Activated CD4-positive, alpha-beta T cell treated with anti-CD3 and anti-CD28 coated beads, Interleukin-2, amount 50 U/mL, for 24 hours (primary cell): ENCODE measurements at places on chromosomes 5 and 9.

DNA sequence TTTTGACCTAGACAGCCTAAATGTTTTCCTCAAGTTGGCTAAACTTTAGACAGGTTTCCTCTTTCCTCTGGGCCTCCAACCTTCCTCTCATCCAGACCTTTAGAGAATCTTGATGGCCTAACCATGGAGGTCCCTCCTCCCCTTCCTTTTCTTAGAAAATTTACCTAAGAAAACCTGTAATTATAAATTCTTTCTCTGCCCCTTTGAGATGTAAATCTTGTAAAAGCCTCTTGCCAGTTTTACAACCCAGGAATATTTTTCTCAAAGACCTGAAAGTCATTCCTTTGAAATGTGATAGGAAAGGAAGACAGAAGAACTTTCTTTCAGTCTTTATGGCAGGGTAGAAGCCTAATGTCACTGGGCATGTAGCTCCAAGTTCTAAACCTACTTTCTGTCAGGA is 1752.6 kb upstream of the C9orf72 start:
- DNase-seq = no peak

DNA sequence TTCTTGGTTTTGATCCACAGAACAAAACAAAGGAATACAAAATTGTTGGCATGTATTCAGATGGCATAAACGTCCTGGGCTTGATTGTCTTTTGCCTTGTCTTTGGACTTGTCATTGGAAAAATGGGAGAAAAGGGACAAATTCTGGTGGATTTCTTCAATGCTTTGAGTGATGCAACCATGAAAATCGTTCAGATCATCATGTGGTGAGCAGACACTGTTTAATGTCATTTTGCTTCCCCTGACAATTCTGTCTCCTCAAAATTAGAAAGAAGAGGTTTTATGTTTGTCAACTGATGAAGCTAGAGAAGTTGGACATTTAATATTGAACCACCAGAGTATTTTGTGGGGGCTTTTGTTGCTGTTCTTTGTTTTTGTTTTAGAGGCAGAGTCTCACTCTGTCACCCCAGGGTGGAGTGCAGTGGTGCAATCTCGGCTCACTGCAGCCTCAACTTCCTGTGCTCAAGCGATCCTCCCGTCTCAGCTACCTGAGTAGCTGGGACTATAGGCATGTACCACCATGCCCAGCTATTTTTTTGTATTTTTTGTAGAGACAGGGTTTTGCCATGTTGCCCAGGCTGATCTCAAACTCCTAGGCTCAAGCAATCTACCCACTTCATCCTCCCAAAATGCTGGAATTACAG is 82.0 kb downstream of the SLC1A1 start:
- no peak for DNase-seq

- no peak for DNase-seq
Observed at GRCh38 chr5:137871571-137871970, 3.9 kb downstream of the MYOT start.

DNA sequence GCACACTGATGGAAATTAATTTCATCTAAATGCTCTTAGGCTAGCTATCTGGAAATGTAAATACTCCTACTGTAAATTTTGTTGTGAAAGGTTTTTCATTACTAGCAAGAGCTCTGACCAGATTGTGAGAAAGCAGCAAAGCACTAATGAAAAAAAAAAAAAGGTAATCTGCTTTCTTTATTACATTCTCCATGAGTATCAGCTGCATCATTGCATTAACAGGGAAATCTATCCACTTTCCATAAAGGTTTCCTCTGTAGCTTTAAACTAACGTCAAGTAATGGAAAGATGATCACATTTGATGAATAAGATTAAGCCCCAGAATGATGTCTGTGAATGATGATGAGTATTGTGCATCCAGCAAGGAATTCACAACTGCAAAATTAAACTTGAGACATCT is 790.6 kb upstream of the TYRP1 start:
- no peak for DNase-seq
